ENCODE measurements at places on chromosomes 5 and 9. TPM values are rescaled to one million over a fixed set of nuclear protein-coding genes. Genes with fewer than 3 reads are reported as not detected.

The SHISAL2B gene
- total RNA-seq: not detected

DNA sequence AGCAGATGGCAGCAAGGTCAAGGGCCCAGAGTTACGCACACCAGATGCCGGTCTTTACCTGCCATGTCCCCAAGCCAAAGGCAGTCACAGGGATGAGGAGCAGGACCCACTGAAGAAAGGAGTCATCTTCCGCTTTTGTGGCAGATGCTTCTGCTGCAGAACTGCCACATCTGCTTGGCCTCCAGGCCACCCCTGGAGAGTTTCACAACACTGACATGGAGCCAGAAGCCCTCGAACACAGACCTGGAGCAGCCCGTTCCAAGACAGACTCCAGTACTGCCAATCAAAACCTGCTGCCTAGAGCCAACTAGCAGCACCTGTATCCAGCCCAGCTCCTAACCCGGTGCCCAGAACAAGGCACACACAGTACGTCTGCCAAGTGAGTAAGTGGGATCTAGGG lies 1.5 kb downstream of the SURF1 start:
- no peaks in the 10 kb centered on the region for H3K27me3 ChIP-seq
- H3K27ac ChIP-seq: no peak overlapping the region
- H3K36me3 ChIP-seq: no peaks in the 10 kb centered on the region
- no peak for DNase-seq
- no peak overlapping the region for H3K4me3 ChIP-seq

GRCh38 chr9:82024908-82025307 lies 36.3 kb downstream of the SPATA31D1 start:
- no peak overlapping the region for H3K27ac ChIP-seq
- H3K27me3 ChIP-seq: no peaks in the 10 kb centered on the region
- no peak for DNase-seq
- no peak overlapping the region for H3K4me3 ChIP-seq

GRCh38 chr5:154837009-154837901 lies 13.1 kb downstream of the FAXDC2 start:
- peaks cover 7% of the 10 kb centered on the region for H3K4me1 ChIP-seq
- H3K4me3 ChIP-seq: no peak overlapping the region
- DNase-seq: no peak
- no peaks in the 10 kb centered on the region for H3K27me3 ChIP-seq
- no peaks in the 10 kb centered on the region for H3K36me3 ChIP-seq
- H3K27ac ChIP-seq: no peak overlapping the region
